ELF-1 (cell line): ENCODE measurements at places on chromosomes 16 and 17.
A peak's percentile ranks its signal among the peaks of the same experiment; 100 is the strongest.

DNA sequence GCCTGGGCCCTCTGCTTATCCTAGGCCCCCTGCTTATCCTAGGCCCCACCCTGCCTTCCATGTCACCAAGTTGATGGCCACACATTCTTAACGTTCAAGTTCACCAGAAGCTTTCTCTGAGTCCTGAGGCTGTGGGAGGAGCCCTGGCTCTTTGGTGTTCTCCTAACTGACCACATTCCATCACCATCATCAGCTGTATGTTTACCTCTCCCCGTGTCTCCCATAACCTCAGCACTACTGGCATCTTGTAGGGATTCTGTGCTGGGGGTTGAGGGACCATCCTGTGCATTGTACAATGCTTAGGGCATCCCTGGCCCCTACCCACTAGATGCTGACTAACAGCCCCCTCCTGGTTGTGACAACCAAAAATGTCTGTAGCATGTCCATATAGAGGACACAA lies 99.3 kb downstream of the NDE1 start:
- DNase-seq, result peak; percentile 7

DNA sequence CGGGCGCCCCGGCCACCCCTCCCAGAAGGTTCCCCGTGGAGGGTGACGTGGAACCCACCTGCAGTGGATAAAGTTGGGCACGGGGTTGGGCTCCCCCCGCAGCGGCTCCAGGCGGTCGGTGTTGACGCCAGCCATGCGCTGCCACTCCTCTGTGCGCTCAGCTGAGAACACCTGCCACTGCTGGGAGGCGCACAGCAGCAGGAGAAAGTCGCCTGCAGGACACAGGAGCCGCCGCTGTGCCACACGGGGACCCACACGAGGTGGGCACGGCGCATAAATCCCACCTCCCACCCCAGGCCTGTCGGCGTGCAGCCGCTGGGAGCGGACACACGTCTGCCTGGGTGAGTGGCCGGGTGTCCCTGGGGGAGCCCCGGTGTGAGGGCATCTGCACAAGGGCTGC lies 20.7 kb downstream of the CTU2 start:
- DNase-seq, result no peak

DNA sequence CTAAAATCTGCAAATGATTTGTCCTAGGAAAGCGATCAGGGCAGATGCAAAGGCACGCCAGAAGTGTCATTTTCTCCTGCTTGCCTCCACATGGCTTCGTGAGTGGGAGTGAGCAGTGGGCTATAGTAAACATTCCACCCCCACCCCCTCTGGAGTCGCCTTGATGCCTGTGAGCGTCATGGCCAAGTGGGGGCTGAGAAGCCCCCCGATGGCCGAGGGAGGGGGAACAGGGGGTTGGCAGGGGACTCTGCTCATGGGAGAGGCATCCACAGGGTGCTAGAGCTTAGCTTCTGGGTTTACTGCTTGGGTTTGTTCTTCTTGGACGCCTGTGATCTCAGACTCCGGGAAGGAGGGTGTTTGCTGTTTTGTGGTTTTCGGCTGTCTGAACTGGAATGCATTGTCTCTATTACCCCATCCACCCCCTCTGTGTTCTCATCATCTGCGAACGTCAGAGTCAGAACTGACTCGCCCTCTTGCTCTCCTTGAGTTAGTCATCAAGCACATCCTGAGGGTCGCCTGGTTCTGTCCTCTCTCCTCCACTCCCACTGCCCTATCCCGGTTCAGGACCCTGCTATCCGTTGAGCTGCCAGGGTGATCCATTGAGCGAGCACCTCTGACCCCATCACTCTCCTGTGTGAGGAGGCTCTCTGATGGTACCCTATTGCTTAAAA lies 15.4 kb downstream of the TNS4 start:
- peak; percentile 58 for DNase-seq

DNA sequence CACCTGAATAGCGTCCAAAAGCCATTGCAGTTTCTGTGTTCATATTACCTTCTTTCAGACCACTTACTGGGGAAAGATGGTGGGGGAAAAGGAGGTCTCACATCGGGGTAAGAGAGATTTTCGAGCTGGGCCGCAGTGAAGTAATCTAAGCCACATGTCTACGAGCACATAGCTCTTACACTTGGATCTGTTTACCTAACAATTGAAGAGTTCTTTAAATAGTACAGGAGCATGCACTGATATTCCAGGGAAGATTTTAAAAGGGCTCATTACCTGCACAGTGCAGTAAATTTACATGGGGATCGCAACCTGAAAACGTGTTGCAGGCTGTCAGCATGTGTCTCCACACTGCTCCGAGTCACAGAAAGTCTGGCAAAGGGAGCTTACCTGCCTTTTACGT lies 12.6 kb downstream of the MAF start:
- DNase-seq, result no peak

DNA sequence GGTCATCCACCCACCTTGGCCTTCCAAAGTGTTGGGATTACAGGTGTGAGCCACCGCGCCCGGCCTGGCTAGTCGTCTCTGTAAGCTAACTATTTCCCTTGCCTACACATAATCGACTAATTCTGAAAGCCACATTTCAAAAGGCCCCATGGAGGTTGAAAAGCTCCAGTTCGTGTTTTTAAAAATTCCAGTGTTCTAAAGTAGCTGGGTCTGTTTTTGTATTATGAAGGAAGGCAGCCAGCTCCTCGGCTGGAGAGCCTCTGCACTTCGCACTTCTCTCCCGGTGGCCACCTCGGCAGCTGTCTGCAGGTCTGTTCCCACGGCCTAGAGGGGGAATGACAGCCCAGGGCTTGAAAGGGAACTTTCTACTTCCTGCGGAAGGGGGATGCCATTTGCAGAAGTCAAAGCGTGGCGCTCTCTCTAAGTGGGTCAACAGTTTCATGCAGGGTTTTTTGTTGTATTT lies 16.9 kb downstream of the HASPIN start:
- no peak for DNase-seq

- DNase-seq, result no peak
Observed at GRCh38 chr16:48533931-48534330, 76.0 kb downstream of the N4BP1 start.

GRCh38 chr17:10053782-10054540 lies 144.4 kb downstream of the GAS7 start:
- DNase-seq, result no peak

GRCh38 chr17:72977771-72978417 lies 114.6 kb downstream of the SLC39A11 start:
- DNase-seq, result no peak

DNA sequence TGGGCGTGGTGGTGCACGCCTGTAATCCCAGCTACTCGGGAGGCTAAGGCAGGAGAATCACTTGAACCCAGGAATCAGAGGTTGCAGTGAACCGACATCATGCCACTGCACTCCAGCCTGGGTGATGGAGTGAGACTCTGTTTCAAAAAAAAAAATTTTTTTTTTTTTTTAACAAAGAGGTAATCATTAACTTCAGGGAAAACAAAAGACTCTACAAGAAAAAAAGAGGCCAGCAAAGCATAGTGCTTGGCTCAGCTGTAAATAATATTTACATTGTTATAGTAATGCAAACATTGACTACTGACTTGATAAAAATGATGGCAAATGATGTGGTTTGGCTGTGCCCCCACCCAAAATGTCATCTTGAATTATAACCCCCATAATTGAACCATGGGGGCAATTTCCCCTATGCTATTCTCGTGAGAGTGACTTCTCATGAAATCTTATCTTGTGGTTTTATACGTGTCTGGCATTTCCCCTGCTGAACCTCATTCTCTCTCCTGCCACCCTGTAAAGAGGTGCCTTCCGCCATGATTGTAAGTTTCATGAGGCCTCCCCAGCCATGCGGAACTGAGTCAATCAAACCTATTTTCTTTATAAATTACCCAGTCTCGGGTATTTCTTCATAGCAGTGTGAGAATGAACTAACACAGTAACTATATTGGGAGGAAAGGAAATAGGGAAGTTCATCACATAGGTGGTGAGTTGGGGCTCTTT lies 12.7 kb upstream of the SSTR2 start:
- no peak for DNase-seq

DNA sequence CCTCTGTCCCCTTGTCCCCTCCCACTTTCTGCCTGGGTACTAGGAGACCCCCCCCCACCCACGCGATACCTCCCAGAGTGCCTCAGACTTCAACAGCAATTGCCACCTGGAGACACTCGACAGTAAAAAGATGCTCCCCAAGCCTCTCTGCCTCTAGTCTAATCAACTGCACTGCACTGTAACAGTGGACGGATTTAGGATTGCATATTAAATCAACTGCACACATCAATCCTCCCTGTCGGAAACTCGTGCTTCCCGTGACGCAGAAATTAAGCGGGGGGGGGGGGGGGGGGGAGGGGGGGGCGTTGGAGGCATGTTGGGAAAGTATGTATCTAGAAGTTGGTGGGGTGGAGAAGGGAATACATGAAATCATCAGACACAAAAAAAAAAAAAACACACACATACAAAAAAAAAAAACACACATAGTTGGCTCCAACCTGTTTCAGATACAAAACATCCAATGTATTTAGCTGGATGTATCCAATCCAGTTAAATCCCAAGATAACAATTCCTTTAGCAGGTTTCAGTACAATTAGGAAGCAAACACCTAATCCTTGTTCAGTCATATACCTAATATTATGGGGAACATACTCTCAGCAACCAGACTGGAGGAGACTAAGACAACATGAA lies 29.7 kb downstream of the FAM222B start:
- no peak for DNase-seq

DNA sequence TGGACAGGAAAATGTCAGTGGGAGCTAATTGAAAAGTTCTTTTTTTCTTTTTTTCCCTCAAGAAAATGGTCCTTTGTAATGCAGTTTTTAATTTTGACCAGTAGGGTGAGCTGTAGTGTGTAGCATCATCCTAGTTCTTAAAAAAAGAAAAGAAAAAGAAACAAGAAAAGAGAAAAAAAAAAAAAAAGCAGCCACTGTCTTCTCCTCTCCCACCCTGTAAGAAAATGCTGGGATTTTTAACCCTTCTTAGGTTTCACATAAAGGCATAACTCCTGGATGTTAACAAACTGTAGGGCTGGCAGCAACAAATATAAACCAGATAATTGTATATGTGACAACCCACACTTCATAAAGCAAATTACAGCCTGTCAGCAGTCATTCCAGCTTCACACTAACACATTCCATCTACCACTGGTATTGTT lies 78.1 kb downstream of the SKAP1 start:
- peak; percentile 13 for DNase-seq

DNA sequence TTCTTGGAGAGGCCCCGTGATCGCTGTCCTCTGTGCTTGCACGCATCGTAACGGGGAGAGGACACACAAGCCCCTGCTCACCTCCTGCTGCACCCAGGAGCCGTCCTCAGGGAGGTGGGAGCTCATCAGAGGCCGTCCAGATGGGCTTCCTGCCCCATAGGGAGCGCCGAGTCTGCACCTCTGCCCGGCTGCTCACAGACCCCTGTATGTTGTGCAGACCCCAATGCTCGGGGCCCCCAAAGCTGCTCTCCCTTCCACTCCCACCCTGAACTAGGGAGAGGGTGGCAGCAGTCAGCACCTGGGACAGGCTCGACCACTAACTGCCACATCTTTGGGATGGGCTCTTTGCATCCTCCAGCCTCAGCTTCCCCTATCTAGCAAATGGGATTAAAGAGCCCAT lies 4.4 kb upstream of the ZNF469 start:
- DNase-seq, result no peak

- DNase-seq, result no peak
Observed at GRCh38 chr17:1027044-1027443, 30.1 kb downstream of the TIMM22 start.

DNA sequence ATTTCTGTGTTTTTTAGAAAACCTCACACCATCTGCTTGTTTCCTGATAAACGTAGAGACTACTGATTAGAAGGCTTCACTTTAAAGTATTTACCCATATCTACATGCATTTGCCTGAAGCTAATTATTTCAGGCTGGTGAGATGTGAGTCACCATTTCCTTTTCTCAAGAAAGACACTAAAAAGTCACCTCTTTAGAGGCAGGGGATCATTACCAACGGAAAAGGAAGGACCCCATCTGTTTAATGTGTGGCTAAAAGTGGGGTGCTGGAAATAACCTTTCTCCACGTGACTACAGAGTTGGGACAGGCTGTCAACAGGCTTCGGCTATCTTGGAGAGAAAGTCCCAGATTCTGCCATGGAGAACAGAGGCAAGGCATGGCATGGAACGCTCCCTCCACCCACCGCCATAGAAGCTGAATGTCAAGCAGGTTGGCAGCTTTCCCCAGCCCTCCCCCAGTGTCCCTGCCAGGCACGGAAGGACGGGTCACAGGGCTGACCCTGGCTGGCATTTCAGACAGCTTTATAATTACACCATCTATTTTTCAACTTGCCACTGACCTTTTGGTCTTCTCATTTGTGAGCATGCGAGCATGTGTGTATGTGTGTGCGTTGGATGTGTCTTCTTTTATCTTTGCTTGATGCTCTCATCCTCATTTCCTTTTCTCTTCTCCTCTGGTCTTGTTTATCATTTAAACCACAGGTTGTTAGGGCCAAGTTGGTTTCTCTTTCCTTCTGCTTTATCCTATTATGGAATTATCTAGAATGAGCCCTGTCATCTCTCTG lies 157.0 kb downstream of the CPPED1 start:
- no peak for DNase-seq

DNA sequence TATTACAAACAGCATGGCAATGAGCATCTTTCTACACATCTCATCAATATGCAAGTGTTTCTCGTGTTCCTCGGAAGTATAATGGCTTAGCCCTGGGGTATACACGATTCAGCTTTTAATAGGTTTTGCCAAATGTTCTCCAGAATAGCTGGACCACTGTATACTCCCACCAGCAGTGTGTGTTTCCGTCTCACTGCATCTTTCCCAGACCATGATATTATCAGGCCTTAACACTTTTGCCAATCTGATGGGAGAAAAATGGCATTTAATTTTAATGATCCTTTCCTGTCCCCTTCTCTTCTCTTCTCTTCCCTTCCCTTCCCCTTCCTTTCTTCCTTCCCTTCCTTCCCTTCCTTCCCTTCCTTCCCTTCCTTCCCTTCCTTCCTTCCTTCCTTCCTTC lies 30.8 kb downstream of the PRKCB start:
- DNase-seq, result no peak
